ENCODE measurements at places on chromosomes 4 and X.

- H3K27ac ChIP-seq, result no peak overlapping the region
- no peaks in the 10 kb centered on the region for H3K4me1 ChIP-seq
- no peaks in the 10 kb centered on the region for H3K36me3 ChIP-seq
- H3K4me3 ChIP-seq, result no peak overlapping the region
- DNase-seq, result no peak
Observed at GRCh38 chr4:148847544-148848255, 405.5 kb upstream of the NR3C2 start.

DNA sequence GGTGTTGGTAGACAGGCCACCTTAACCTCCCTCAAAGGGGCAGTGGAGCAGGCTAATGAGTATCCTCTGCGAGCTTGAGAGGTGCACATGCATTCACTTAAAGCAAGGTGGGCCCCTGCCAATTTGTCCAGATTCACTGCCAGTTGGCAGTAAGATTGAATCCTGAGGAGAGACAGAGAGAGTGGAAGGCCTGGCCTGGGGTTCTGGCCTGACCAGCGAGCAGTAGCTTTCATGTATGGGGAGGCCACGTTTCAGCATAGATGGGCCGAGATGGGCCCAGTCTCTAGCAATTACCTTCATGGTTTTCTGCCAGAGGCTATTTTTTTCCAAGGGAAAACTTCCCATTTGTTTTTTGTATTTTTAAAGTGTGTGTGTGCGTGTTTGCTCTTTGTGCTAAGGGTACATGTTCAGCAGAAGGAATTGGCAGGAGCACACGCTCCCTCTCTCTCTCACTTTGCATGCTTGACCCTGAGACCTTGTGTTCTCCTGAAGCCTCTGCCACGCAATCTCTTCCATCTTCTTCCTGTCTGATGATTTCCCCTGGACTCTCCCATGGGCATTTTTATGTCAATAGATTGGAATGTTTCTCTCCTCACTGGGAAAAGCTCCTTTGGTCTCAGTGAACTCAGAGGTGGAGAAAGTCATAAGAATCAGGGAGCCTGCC lies 215.8 kb upstream of the SFRP2 start:
- H3K4me3 ChIP-seq, result no peak overlapping the region
- no peak for DNase-seq

DNA sequence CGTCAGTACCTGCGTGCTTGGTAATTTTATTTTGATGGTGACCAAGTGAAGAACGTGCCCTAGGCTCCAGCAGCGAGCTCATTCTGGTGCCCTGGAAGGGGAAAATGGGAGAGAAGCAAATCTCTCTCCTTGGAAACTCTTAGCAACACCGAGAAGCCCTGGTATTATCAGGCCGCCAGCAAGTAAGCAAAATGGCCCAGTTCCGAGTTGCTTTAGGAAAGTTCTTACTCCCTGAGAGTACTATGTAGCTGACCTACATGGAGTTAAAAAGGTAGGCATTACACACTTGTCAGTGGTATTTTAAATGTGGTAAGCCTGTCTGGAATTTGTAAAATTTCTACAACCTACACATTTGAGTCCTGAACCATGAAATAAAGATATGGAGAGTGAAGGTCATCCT lies 146.4 kb downstream of the CPEB2 start:
- H3K36me3 ChIP-seq, result no peaks in the 10 kb centered on the region
- H3K27me3 ChIP-seq, result no peaks in the 10 kb centered on the region
- no peak overlapping the region for H3K4me3 ChIP-seq
- peak overlapping the region; percentile 60 for H3K27ac ChIP-seq
- DNase-seq, result no peak

DNA sequence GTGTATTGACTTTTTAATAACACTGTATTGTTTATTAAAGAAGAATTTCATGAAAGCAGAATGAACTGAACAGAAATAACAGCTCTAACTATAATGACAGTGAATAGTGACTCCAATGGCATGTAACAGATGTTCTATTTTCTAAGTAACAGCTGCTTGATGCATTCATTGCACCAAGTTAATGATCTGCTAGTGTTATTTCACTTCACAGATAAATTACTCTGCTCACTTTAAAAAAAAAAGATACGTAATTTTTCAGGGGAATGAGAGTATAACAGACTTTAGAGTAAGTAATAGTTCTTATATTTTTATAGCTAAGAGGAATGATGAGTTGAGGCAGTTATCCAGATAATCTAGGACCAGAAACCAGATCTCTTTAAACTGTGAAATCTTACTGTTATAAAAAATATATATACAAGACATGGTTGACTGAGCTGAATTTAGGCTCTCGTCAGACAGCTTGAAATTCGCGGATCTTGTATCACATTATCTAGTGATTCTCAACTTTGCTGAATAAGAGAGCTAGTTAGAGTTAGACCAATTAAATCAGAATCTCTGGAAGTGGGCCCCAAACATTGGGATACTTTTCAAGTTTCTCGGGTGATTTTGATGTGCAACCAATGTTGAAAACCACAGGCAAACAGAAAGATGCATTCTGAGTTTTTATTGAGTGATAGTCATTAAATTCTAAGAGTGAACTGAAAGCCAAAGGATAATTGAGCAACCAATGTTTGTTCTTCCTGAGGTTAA lies 840.7 kb downstream of the DMD start:
- no peaks in the 10 kb centered on the region for H3K27me3 ChIP-seq
- no peak overlapping the region for H3K4me3 ChIP-seq
- H3K36me3 ChIP-seq, result no peaks in the 10 kb centered on the region
- no peaks in the 10 kb centered on the region for H3K4me1 ChIP-seq
- DNase-seq, result no peak
- H3K27ac ChIP-seq, result no peak overlapping the region

DNA sequence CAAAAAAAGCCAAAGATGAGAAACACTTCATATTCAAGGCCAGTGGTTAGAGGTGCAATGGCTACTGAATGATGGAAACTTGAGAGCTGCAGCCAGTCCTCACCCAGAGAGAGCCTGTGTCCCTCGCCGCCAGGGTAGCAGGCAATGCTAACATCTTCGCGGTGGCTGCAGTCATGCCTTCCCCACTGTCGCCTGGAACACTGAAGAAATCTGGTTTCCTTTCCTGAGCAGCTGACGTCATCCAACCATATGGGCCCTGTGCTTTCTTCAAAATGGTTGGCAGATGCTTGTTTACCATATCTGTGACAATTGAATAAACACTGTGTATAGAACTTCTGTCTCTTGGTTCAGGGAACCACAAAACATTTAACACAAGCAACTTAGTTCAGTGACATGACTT lies 39.7 kb downstream of the PRSS12 start:
- H3K27ac ChIP-seq, result no peak overlapping the region
- H3K4me1 ChIP-seq, result no peaks in the 10 kb centered on the region
- H3K4me3 ChIP-seq, result no peak overlapping the region
- H3K27me3 ChIP-seq, result no peaks in the 10 kb centered on the region
- no peak for DNase-seq

DNA sequence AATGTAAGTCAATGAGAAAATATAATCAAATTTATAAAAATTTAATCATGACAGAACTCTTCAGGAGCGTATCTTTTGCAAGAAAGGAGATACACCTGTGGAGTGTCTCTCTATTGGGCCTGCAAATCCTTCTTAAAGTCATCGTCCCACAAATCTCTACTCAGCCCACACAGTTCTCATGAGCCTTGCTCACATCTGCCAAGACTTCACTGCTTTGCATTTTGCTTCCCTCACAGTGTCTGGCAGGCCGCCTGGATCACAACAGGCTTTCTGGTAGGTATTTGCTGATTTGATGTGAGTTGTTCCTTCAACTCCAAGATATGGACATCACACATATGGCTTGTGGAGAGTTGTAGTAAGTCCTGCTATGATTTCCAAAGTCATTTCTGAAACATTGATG lies 183.1 kb upstream of the ARX start:
- H3K27ac ChIP-seq, result no peak overlapping the region
- H3K4me3 ChIP-seq, result no peak overlapping the region
- H3K4me1 ChIP-seq, result no peaks in the 10 kb centered on the region
- DNase-seq, result no peak
- no peaks in the 10 kb centered on the region for H3K36me3 ChIP-seq

- no peak overlapping the region for H3K27ac ChIP-seq
- no peak for DNase-seq
- H3K27me3 ChIP-seq, result no peaks in the 10 kb centered on the region
- H3K4me3 ChIP-seq, result no peak overlapping the region
- H3K4me1 ChIP-seq, result no peaks in the 10 kb centered on the region
Observed at GRCh38 chrX:42127563-42127962, 204.2 kb upstream of the CASK start.

- H3K36me3 ChIP-seq, result no peaks in the 10 kb centered on the region
- no peak overlapping the region for H3K27ac ChIP-seq
- H3K4me1 ChIP-seq, result no peaks in the 10 kb centered on the region
- DNase-seq, result no peak
- H3K4me3 ChIP-seq, result no peak overlapping the region
Observed at GRCh38 chr4:26127851-26128337, 192.9 kb upstream of the RBPJ start.

DNA sequence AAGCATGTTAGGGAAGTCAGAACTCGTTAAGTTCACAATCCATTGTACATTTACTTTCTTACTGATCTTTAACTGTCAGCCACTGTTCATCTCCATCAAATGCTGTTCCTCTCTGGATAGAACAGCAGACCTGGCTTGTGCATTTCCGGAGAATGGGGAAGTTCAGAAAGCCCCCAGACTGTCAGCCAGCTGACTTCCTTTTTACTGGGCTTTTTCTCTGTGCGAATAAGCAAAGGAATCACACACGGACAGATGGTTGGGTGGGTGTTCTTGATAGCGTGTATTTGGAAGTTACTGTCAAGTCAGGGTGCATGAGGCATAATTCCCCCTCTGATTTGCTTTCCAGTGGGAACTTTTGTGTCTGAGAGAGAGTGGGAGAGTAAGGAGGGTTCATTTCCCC lies 56.8 kb downstream of the TSPAN7 start:
- H3K4me3 ChIP-seq, result no peak overlapping the region
- no peaks in the 10 kb centered on the region for H3K27me3 ChIP-seq
- DNase-seq, result no peak
- no peaks in the 10 kb centered on the region for H3K36me3 ChIP-seq
- H3K4me1 ChIP-seq, result no peaks in the 10 kb centered on the region

- DNase-seq, result no peak
- H3K4me3 ChIP-seq, result no peak overlapping the region
- no peaks in the 10 kb centered on the region for H3K27me3 ChIP-seq
- no peaks in the 10 kb centered on the region for H3K4me1 ChIP-seq
- H3K36me3 ChIP-seq, result no peaks in the 10 kb centered on the region
- no peak overlapping the region for H3K27ac ChIP-seq
Observed at GRCh38 chr4:42167709-42168108, 15.3 kb upstream of the BEND4 start.

Data from heart right ventricle (tissue), 16 donors.